ENCODE measurements at places on chromosomes 3 and 15.

GRCh38 chr3:128167973-128168674, 14.8 kb downstream of the EEFSEC start:
- no peak for DNase-seq

- DNase-seq = no peak
These were observed 216.8 kb downstream of the ERC2 start for GRCh38 chr3:56251343-56251945.

DNA sequence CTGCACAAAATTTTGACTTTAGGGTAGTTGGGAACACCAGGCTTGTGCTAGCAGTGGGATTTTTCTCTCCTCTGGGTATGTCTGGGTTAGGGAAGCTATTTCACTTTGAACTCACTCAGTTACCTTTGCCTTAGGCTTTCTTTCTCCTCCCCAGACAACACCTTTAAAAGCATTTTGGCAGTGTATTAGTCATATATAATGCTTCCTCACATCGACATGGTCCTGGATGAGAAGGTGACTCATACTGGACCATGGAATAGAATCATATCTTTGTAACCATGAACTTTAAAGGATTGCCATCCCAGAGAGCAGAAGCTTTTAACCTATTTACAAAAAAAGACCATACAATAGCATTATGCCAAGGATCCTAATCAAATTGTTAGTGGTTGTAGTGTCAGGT, 2.7 kb downstream of the RYR3 start:
- DNase-seq = no peak

DNA sequence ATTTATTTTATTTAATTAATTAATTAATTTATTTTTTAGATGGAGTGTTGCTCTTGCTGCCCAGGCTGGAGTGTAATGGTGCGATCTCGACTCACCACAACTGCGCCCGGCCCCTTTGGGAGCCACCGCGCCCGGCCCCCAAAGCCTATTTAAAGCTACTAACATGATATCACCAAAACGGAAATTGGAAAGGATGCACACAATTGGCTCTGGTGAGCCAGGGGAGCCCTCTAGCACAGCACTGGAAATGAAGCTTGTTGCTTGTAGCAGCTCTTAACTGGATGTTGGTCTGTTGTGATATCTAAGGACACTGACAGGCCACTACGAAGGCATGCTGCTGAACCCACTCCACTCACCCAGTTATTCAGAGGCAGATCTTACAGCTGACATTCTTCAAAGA, 104.5 kb downstream of the IGF2BP2 start:
- DNase-seq = no peak

DNA sequence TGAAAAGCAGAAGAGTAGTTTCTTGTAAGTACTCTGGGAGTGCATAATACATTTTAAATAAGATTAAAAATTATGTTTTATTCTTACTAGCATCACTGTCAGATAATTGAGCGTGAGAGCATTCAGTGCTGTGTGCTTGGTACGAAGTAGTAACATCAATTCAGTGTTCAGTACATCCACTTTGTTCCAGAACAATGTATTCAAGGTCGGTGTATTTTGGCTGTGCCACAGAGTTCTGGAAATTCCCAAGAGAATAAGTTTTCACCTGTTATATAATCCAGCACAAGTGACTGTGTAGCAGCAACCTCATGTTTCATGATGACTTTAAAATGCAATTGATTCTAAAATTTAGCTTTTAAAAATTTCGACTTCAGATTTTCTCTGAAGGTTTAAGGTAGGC, 130.6 kb downstream of the IGF1R start:
- no peak for DNase-seq

DNA sequence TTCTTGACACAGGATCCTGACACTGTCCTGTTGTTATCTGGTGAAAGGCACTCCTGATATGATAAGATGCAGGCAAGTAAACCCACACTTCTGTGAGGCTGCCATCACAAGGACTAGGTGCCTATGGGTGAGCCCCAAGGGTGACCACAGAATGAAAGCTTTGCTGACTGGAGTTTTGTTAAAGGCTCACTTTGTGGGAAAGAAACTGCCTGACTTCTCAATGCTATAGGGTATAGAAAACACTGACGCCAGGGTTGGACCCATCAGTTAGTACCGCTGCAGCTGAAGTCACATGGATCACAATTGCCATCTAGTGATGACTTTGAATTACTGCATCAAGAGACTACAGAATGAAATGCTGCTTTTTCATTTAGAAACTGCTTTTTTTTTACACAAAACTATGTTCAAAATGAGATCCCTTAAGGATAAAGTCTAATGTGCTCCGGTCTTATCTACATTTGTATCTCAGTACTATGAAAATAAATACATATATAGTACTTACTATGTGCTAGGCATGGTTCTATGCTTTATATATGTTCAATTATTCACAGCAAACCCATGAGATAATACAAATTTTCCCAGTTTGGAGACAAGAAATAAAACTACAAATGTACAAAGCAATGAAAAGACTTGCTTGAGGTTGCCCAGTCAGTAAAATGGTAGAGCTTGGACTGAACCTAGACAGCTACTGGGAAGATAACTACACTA, 64.2 kb upstream of the CMSS1 start:
- DNase-seq = no peak

DNA sequence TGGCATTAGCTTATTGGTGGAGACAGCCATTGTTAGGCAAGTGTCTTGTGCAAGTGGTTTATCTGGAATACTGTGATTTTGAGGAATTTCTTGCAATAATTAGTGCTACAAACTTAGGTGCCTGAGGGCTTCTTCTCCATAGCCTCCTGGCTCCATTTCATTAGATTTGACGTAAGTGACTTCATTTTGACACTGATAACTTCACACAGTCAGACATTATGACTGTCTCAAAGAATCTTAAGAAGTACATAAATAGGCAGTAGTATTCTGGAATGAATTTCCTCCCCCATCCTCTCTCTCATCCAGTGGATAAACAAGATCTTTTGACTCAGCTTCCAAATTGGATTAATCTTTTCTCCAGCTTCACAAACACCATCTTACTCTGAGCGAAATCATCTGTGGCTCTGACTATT, 19.0 kb downstream of the ARL14 start:
- DNase-seq = no peak

DNA sequence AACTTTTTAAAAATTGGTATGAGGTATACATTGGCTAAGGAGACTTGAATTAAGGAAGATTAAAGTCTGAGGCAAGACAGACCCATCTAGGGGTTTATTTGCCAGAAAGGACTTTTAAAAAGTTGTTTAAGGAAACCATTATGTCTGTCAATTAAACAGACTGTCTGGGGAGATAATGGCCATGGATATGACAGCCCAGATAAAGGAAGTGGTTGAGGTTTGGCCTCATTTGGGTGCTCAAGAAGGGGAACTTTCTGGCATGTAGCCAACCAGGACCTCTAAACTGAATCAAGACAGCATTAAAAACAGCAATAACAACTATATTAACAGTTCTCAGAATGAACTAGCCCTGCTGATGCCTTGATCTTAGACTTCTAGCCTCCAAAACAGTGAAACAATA, 9.9 kb upstream of the CD200R1L start:
- no peak for DNase-seq

GRCh38 chr3:131735544-131735943, 232.8 kb upstream of the MRPL3 start:
- no peak for DNase-seq

DNA sequence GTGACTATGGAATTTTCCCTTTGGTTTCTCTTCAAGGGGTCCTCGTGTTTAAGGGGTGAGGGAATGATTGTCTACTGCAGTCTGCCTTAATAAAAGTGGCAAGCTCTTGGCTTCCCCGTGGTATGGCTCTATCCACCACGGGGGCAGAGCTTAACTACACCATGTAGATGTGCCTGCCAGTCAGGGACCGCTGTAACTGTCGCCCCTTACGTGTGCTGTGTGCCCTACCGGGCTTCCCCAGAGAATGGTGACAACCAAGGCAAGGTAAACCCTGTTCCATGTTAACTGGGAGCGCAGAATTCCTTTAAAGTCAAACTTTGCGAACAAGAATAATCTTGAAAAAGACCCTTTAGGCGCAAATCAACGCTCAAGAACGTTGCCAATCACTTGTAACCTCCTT, 966 bp upstream of the C3orf80 start:
- no peak for DNase-seq

DNA sequence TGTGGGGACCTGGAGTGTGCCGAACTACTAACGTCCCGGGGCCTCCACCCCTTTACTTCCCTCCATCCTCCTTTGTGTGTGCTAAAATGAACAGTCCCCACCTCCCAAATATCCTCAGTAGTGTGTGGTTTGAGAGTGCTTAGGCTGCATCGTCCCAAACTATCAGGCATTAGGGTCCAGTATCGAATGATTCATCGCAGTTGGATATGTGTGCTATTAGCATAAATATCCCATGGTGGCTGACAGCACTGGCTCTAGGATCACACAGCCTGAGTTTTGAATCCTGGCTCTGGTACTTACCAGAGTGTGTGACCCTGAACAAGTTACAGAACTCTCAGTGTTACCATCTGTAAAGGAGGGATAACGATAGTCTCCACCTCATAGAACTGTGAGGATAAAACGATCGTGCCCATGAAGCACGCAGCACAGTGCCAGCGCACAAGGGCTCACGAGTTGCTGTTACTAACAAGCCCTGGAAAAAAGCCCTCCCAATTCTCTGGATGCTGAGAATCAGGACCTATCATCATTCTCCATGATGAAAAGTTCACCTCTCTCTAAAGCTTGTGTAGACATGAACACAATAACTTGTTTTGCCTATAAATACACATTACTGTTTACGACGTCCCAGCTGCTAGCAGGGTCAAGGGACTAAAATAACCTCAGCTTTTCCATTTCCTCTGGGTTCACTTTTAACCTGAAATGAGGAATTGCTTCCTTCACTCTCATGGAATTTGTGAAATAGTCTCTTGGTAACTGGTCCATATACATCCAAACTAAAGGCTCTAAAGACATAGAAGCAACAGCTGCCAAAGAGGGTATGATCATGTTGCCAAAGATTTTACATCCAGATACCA, 51.0 kb downstream of the VGLL4 start:
- DNase-seq = no peak

DNA sequence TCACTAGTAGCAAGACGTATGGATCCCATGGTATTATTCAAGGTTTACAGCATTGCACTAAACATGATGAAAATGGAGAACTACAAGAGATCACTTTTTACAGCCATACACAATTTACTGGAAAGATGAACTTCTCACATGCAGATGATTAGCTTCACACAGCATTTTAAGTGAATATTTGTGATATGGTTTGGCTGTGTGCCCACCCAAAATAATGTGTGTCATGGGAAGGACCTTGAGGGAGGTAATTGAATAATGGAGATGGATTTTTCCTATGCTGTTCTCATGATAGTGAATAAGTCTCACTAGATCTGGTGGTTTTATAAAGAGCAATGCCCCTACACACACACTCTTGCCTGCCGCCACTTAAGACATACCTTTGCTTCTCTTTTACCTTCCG, 662.0 kb upstream of the CCDC54 start:
- DNase-seq = no peak

GRCh38 chr3:179739816-179740594, 87.2 kb downstream of the USP13 start:
- DNase-seq = no peak

GRCh38 chr15:34850121-34850520, 54.8 kb upstream of the ACTC1 start:
- DNase-seq = no peak

DNA sequence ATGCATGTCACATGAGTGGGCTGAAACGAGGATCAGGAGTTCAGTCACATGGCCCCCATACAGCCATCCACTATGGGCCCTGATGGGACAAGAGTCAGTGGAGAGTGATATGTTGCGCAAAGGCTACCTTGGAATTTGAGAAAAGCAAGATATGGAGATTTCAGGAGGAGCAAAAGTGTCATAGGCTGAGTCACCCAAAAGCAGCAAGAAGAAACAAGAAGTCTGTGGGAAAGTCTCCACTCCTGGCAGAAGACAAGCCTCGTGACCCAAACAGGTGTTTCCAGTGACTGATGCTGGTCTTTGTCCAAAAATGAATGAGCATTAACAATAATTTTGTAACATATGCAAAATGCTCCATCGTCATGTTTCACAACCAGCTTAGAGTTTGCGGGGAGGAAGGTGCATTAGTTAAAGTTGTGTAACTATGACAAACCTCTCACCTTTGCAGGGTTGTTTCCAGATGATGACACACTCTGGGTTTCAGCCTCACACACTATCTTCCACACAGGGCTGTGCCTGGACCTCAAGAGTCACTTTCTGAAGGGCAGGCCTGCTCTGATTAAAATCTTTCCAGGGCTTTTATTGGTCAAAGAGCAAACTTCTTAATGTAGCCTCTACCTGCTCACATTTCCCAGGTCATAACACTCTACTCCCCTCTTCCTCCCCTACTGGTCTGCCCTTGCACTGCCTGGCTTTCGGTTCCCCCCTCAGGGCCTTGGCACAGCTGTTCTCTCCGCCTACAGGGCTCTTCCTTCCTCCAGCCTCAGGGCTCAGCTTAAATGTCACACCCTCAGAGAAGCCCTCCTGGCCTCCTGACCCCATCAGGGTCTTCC, 3.9 kb upstream of the DNASE1L3 start:
- peak; percentile 28 for DNase-seq

DNA sequence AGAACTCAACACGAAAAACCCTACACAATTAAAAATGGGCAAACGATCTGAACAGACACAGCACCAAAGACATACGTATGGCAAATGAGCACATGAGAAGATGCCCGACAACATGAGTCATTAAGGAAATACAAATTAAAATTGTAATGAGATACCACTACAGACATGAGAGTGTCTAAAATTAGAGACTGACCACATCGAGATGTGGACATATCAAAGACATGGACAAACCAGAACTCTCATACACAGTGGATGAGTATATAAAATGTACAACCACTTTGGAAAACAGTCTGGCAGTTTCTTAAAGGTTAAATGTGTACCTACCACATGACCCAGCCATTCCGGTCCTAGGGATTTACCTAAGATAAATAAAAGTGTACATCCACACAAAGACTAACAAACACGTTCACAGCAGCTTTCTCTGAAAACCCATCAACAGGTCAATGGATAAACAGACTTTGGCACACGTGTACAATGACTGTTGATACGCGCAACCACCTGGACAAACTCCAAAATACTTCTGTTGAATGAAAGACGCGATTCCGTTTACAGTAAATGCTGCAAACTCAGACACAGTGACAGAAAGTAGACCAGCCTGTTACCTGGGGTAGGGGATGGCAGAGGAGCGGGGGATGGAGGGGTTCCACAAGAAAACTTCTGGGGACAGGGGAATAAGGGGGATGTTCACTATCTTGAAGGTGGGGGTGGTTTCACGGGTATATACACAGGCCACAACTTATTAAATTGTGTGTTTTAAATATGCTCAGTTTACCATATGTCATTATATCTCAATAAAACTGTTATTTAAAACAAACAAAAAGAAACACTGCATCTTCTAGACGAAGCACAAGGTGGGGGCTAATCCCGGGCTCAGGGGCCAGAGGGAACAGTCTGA, 2.1 kb downstream of the TNK2 start:
- no peak for DNase-seq
